ENCODE measurements at places on chromosomes 2 and 18.

GRCh38 chr2:23828256-23828980 lies 98.5 kb downstream of the ATAD2B start:
- no peak for DNase-seq

DNA sequence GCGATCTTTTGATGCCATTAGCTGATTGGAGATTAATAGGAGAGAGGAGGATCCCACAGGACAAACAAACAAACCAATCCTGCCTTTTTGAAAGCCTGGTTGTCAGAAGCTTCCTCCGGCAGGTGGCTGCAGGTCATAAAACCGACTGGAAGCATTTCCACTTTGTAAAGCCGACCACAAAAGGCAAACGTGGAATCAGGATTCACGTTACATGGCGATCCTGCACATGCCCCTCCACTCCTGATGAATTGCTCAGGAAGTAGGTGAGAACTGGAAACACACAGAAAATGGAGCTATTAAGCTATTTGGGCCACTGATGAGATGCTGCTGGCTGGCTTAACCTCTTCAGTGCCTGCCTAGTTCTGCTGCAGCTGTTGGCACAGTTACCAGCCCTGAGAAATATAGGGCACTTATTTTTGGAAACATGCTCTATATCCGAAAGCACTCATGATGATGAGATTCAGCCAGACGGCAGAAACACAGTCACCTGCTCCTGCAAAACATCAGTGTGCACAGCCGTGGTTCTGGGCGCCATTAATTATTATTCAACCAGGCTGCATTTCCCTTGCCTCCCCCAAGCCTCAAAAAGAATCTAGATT lies 110.3 kb upstream of the ST6GAL2 start:
- no peak for DNase-seq

- no peak for DNase-seq
These were observed 43.9 kb downstream of the LRATD1 start for GRCh38 chr2:14676371-14676770.

DNA sequence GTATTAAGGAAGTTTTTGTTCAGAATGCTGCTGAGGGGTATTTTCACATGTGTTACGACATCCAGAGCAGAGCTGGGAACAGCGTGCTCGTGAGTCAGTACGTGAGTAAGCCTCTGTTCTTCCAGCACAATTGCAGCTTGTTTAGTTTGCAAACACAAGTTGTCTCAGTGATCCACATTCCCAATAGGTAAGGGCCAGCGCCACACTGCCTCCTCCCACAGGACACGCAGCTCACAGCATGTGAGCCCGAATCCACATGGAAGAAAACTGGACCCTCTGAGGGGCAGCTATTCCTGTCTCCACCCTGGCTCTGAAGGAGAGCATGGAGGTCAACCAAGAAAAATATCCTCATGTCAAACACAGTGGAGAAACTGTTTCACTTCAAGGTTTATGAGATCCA lies 173.9 kb upstream of the PID1 start:
- DNase-seq, result no peak

DNA sequence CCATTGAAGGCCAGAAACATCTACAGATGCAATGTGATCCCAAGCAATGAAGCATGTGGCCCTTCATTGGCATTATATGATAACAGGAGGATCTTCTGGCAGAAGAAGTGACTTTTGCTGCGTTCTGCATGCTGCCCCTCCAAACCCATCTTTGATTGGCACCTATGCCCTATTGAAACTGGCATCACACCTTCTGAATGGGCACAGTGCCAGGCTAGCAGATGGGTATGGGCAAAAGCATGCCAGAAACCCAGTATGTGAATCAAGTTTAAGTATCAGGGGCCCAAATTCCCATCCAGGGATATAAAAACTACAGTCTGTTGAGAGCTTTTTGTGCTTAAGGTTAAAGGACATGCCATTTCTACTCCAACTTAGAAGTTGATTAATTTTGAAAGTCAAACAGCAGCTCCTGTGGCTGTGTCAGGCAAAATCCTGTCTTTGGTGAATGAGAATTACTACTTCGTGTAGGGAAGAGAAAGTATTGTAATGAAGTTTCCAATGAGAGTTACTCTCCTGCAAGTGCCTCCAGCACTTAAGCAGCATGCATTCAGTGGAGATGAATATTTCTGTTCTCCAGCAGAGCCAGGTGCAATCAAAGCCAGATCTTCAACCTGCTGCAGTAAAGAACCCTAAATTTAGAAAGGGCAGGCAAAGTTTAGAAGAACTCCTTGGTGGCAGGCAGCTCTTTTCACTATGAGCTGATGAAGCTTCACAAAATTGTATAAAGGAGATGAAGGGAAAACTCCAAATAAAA lies 8.6 kb downstream of the VRK2 start:
- DNase-seq, result no peak

GRCh38 chr2:240292619-240293525 lies 142.6 kb upstream of the GPC1 start:
- no peak for DNase-seq

DNA sequence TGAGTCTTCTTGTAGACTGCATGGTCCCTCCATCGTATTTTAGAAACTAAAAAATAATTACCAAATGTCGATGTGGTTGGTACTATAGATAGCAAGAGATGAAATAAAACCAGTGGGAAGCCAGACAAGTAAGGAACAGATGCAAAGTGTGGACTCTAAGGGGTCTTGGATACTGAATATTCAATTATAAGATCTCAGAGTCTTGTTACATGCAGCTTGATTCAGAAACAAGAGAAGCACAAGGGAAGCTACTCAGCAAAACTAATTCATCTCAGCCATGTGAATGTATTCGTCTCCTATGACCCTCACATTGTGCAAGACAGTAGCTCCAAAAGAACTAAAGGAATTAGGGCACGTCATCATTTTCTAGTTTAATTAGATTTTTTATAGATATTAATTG lies 80.9 kb downstream of the CDH20 start:
- DNase-seq, result no peak

- no peak for DNase-seq
These were observed 206.9 kb downstream of the BCL2 start for GRCh38 chr18:63112706-63113105.

DNA sequence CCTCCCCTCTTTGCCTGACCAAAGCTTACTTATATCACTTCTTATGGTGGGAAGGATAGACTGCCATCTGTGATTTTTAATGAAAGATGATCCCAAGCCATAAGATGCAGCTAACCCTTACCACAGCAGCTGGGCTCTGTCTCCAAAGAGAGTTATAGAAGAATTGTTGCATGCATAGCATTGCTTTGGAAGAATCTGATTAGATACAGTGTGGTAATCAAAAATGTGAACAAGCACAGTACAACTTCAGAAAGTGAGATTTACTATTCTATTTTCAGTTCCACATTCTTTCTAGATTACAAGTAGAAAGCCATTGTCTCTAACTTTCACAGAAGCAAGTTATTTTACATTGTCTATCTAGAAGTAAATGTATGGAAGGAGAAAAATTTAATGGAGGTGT lies 129.0 kb upstream of the ACVR2A start:
- no peak for DNase-seq

DNA sequence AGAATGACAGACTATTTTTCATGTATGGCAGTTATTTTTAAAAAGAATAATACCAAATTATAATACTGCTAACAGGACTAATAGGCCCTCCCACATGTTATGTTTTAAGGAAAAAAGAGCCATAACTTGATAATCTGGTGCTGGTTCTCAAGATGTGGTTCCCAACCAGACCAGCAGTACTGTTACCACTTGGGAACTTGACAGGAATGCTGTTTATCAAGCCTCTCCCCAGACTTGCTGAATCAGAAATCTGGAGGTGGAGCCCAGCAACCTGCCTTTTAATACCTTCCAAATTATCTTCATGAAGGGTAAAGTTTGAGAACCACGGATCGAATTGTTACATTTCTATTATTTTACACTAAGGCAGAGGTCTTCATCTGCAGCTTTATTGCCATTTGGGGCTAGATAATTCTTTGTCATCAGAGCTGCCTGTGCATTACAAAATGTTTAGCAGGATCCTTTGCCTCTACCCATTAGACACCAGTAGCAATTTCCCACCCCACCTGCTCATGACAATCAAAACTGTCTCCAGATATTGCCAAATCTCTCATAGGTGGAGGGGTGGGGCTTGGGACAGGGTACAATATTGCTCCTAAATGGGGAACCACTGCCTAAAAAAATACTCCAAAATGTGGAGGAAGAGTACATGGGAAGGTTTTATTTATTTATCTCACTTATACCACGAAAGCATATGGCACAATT lies 629.6 kb downstream of the ARHGAP15 start:
- no peak for DNase-seq

- DNase-seq, result no peak
These were observed 179.2 kb downstream of the RIT2 start for GRCh38 chr18:42936289-42936688.

DNA sequence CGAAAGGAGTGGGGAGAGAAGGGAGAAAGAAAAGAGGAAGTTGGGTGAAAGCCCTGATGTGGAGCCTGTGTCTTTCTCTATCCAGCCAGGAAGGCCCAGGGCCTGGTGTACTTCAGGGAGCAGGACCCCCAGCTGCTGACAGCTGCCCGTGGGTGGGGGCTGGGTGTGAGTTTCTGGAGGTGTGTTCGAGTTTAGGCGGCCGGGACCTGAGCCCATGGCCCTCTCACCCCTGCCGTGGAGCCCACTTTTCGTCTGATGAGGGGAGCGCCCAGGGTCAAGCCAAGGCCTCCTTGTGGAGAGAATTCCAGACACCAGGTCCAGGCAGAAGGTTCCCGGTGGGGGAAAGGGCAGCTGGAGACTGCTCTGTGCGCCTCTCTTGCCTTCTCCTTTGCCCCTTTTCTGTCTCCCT lies 2.2 kb downstream of the SIX3 start:
- DNase-seq, result no peak

DNA sequence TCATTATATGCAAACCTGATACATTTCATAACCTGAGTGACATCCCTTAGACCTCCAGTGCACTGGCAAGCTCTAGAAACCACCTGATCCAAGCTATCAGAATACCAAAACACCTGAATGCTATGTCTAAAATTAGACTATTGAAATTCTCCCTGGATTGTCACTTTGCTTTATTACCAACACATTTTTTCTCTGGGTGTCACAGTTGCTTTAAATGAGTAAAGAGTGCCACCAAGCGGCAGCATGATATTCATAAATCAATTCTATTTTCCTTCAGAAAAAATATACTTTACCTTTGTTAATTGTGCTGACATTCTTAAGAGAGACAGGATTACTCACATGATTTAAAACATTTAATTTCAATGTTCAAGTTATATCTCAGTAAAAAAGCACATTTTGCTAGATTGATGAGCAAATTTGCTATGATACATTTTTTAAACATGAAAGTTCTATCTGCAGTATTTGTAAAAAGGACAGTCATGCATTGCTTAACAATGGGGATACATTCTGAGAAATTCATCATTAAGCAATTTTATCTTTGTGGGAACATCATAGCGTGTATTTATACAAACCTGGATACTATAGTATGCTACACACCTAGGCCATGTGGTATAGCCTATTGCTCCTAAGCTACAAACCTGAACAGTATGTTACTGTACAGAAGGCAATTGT lies 338.4 kb upstream of the SLC39A10 start:
- DNase-seq, result peak; percentile 5

- no peak for DNase-seq
These were observed 30.1 kb downstream of the FEZ2 start for GRCh38 chr2:36567711-36568408.

DNA sequence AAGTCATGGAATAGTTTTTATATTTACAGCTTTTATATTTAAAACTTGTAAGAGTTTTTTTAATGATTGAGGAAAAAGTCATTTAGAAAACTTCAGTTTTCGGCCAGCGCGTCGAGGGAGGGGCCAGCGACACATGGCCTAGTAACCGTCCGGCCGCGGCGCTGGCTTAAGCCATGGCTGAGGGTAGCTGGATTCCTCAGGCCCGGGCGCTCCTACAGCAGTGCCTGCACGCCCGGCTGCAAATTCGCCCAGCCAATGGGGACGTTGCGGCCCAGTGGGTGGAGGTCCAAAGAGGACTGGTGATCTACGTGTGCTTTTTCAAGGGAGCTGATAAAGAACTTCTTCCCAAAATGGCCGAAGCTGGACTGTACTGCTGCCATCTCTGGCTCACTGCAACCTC lies 4.9 kb upstream of the KLHL41 start:
- no peak for DNase-seq

DNA sequence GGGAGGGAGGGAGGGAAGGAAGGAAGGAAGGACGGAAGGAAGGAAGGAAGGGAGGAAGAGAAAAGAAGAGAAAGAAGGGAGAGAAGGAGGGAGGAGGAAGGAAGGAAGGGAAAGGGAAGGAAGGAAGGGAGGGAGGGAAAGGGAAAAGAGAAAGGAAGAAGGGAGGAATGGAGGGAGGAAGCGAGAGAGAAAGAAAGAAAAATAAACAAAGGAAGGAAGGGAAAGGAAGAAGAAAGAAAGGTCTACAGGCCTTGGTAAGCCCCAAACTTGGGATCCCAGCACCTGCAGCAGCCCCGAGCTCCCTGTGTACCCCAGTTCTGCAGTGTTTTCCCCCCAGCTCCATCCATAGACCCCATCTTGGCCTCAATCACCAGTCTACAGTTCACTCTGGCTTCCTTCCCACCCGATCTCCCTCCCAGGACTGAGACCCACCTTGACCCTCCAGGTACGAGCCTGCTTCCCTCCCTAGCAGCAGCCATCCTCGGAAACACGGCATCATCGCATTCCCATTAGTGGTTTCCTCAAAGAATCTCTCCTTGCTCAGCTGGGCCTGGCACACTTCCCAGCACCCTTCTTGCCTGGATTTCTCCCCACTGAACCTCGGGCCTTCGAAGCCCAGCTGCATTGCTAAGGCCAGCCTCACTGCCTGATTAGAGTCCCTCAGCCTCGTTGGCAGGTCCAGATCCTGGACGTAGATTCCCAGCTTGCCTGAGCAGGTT lies 46.1 kb upstream of the SH3BP4 start:
- DNase-seq, result no peak

GRCh38 chr18:51802569-51803428 lies 537.2 kb upstream of the DCC start:
- DNase-seq, result no peak

DNA sequence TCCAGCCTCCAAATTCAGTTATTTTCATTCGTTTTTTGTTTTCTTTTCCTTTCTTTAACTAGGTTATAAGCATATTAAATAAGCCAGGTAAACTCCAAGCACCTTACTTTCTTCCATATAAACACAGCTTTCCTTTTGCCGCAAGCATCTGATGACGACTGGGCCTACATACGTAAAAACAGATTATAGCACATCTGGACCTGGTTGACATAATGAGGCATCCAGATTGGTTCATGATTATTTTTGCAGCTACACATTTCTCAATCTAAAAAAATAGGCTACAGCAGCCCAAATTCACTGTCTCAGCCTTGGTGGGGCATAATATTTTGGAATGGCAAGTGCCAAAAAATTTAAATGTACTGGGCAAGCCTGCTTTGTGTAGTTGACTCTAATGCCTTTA lies 7.7 kb downstream of the CYP1B1 start:
- DNase-seq, result no peak

DNA sequence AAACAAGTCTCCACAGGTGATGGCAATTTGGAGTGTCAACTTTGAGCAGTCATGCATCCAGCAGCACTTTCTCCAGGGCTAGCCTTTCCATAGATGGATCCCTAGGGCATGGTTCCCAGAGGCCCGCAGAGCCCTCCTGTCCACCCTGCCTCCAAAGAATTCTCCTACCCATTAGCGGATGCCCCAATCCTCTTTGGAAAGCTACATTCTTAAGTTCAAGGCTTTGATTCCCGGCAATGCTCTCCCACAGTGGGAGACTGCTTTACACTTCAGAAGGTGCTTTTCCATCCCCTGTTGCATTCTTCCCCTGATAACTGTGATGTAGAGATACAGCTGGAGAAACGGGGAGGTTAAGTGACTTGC lies 61.3 kb downstream of the ACAA2 start:
- DNase-seq, result no peak

Measured in stimulated activated CD4-positive, alpha-beta T cell treated with anti-CD3 and anti-CD28 coated beads, Interleukin-4, amount 100 ng/mL, for 4 hours (primary cell).